ENCODE measurements at places on chromosomes 7 and 10.

DNA sequence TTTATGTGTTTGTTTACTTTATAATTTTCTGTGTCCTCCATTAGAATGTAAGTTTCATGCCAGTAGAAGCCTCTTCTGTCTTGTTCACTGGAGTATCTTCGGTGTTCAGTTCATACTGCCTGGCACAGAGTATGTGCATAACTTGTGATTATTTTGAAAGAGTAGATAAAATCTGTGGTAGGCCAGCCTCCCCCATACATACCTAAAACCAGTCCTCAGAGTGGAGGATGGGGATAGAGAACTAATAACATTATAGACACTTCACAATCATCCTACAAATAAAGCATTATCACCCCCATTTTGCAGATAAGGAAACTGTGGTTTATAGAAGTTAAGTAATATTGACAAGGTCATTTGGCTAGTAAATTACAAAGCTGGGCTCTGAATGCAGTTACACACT, 28.0 kb downstream of the VIM start:
- DNase-seq: no peak

DNA sequence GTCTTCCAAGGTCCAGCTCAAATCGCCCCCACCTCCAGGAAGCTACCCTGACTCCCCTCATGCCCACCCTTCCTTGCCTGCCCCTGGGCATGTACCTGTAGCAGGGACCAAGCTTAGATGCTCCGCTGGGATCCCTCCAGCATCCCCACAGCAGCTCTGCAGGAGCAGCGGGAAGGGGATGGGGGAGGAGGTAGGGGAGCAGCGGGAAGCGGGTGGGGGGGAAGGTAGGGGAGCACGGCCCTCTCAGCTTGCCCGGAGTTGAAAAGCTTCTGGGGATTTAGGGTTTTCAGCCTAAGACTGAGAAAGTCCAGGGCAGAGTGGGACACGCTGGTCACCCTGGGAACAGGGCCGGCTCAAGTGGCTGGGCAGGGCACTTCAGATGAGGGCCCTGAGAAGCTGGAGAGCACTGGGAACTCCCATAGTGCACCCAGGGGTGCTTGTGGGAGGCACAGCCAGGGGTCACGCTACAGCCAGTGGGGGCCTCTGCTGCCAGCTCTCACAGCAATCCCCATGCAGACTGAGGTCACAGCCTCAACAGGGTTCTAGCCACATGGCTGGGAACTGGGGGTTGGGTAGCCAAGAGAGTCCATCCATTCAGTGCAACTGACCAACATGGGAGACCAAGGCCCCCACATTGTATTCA, 13.4 kb downstream of the WDR86 start:
- DNase-seq: no peak

- DNase-seq: peak; percentile 74
These were observed 6.0 kb downstream of the MBLAC1 start for GRCh38 chr7:100132697-100133151.

- DNase-seq: no peak
These were observed 21.6 kb upstream of the TRIL start for GRCh38 chr7:28979776-28980175.

DNA sequence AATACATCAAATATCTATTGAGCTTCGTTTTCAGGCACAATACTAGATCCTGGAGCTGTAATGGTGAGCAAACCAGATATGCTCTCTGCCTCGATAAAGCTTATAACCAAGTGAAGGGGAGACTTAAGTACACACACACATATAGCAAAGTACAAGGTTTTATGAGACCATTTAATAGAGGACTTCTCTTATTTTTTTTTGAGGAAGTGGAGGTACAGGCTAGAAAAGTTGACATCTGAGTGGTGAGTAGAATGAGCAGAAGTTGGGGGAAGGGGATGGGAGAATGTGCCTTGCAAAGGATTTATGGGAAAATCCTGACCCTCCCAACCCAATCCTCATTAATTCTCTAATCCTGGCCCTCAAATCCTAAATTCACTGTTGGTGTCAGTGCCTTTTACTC, 7.7 kb downstream of the CCDC136 start:
- DNase-seq: no peak

DNA sequence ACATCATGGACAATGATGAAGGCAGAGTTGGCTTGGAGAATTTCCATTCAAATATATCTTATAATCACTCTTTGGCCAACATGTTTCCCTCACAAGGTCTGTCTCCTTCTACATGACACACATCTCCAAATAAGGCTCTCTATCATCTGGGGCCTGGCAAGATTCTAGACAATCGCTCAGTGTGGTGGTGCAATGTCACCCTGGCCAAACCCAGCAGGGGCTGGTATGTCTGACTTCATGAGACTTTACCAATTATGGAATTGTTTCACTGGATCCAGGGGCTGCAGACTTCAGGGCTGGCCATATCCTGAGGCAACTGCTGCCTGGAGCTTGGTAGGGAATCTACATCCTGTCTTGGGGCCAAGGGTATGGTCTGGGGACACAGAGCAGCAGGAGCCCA, 319.0 kb downstream of the PLXNA4 start:
- DNase-seq: no peak

GRCh38 chr10:70267161-70267933, 16.5 kb downstream of the NPFFR1 start:
- peak; percentile 79 for DNase-seq

- no peak for DNase-seq
These were observed 34.0 kb downstream of the HSPA12A start for GRCh38 chr10:116708391-116708821.

GRCh38 chr10:61975391-61975932, 74.0 kb downstream of the ARID5B start:
- DNase-seq: no peak

DNA sequence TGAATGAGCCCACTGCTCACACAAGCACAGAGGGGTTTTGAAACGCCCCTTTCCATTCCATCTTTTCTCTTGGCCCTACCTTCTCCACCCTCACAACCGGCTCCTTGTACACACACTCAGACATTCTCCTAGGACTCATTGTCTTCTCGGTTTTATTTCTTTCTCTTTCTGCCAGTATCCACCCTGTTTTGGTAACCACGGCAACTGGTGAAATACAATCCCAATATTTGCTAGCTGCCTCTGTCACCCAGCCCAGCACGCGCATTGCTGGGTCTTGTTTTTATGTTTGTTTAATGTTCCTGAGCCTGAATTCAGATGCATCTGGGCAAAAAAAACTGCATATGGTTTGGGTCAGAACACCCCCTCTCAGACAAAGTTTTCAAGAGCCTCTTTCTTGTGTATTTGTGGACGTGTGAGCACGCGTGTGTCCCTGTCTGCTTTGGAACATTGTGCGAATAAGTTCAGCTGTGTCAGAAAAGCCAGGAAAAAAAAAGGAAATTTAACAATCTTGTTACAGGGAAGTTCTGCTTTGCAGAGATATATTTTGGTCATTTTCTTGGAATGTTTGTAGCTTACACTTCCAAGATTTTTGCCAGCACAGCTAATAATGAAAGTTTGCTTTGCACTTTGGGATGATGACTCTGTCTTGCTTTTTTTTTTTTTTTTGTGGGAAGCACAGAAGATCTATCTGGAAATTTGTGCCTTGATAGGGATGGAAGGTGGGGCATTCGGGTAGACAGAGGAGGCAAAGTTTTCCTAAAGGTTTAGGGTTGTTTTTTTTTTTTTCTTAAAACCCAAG, 225.9 kb downstream of the TRIL start:
- DNase-seq: no peak

DNA sequence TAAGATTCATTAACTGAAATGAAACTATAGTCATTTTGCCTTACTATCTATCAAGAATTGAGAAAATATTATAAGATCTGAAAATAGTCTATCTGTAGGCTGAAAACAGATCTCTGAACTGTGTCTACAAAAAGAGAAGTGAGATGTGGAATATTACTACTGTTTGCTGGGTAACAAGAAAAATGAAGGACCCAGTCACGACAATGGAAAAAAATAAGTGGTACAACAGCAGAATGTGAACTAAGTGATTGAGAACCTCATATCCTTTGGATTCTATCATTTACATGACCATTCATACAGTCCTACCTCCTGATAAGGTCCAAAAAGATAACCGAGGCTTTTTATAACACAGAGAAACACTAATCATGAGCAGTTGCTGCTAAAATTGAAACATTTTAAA, 94.3 kb downstream of the UBE2H start:
- no peak for DNase-seq

DNA sequence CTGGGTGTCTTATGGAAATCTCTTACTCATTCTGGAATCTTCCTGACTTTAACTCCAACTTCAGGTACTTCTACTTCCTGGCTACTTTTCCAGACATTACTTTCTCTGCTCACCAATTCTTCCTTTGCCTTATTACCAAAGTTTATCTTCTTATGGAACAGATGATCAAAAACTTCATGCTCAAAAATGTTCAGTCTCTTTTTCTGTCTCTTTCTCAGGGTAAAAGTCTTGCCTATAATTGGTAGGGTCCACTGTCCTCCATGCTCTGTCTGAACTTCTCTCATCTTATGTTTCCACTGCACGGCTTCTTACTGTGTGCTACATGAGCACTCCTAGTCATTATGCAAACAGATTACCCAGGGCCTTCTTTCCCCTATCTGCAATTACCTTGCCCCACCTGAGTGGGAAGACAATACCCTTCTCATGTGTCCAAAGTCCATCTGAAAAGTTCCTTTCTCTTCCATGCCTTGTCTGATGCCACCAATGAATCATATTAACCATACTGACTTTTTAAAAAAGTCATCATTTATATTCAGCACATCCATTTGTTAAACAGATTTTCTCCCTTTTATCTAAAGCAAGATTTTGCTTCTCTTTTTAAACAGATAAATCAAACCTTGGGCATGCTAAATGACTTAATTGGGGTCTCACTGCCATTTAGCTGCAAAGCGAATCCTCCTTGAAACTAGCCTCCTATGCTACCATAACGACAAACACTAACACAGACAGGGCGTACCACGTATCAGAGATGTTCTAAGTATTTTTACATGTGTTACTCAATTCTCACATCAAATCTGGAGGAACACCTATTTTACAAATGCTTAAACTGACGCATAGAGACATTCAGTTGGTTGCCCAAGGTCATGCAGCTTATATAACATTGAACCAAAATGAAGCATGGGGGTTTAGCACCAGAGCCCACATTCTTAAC, 48.8 kb downstream of the SEMA3C start:
- no peak for DNase-seq

DNA sequence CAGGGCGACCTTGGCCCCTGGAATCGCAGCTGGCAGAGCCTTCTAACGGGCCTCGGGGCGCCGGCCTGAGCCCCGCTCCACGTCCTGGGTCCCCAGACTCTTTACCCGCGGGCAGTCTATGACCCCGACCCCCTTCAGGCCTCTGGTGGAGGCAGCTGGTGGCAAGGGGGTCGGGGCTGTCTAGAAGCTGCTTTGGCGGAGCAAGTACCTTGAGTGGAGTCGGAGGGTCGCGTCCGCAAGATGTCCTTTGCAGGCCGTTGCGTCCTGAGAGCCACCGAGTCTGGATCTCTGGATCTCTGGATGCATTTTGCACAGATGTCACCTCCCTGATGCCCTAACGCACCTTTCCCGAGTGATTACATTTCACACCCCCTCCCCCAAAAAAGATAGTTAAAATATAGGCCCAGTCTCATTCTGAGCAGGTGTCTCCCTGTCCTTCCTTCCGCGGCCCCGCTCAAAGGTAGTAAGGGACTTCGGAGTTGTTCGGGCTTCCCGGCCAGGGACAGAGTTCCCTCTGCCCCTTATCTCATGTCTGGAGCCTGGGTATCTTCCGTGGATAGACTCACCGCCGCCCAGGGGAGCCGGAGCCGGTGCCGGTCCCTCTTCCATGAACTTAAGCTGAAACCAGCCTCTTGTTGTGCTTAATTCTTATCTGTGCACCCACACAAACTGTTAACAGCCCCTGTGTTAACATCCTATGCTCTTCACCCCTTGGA, 457 bp downstream of the ACADSB start:
- DNase-seq: peak; percentile 27

DNA sequence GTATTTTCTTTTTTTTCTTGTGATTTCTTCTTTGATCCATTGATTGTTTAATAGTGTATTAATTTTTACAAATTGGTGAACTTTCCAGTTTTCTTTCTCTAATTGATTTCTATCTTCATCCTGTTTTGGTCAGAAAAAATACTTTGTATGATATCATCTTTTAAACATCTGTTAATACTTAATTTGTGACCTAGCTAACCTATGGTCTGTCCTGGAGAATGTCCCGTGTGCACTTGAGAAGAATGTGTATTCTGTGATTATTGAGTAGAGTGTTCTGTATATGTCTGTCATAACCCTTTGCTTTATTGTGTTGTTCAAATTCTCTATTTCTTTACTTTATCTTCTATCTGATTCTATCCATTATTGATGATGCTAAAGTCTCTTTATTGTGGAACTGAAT, 65.8 kb upstream of the ZEB1 start:
- DNase-seq: no peak

DNA sequence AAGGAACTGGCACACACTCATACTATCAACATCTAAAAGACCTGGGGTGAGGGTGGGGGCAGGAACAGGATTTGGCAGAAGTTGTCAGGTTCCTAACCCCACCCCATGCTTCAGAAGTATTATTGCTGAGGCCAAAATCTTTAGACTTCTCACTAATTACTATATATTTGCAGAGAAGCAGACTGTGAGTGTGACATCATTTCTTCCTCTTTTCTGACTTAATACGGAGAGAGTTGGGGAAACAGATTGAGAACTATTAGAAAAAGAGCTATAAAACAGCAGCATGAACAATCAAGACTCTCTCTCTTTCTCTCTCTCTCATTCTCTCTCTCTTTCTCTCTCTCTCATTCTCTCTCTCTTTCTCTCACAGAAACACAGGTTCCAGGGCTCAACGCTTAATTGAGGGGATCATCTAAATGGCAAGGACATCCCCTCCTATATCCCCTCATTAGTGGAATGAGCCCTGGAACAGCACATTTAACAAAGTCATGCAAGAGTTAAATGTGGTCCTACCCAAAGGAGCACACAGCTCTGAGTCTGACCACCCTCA, 94.8 kb downstream of the KCNMA1 start:
- DNase-seq: no peak

- DNase-seq: no peak
These were observed 42.8 kb downstream of the GRB10 start for GRCh38 chr7:50739744-50740435.

- no peak for DNase-seq
These were observed 25.0 kb upstream of the PPA1 start for GRCh38 chr10:70258216-70258615.

DNA sequence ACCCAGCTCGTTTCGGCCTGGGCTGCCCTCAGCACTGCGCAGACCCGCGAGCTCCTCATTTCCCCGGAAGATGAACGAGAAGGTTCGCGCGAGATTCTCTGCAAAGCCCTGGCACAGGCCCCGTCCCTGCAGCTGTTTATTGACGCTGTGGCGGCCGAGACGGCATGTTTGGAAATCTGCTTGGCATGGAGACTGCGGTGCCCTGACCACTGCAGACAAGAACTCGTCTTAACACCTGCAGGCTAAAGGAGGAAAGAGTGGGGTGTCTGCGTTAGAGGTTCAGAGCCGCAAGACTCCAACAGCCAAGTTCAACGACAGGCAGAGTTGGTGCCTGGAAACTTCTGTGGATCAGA, 125.6 kb downstream of the DNAJB6 start:
- no peak for DNase-seq

Measured in WTC11 (cell line).